ENCODE measurements at places on chromosomes 16 and 17. TPM values are rescaled to one million over a fixed set of nuclear protein-coding genes. Genes with fewer than 3 reads are reported as not detected.

The SPHK1 gene
- 55.6 TPM for total RNA-seq

The AANAT gene
- not detected for total RNA-seq

The NPIPA2 gene
- 0.48 TPM for total RNA-seq

The SOX9 gene
- total RNA-seq = 2.1 TPM

The DVL2 gene
- total RNA-seq = 66.3 TPM

The HOXB5 gene
- not detected for total RNA-seq

The KRT27 gene
- not detected for total RNA-seq

The MYH1 gene
- total RNA-seq = not detected
